ENCODE measurements at places on chromosomes 5 and 9. TPM values are rescaled to one million over a fixed set of nuclear protein-coding genes. Genes with fewer than 3 reads are reported as not detected.

RGMB gene
- 3.0 TPM for polyA plus RNA-seq

C5orf58 gene
- 0.64 TPM for polyA plus RNA-seq

UTP15 gene
- 3.5 TPM for polyA plus RNA-seq

IFNE gene
- not detected for polyA plus RNA-seq

- no peak for DNase-seq
Measured at GRCh38 chr5:58094031-58094430, 365.9 kb downstream of the PLK2 start.

DNA sequence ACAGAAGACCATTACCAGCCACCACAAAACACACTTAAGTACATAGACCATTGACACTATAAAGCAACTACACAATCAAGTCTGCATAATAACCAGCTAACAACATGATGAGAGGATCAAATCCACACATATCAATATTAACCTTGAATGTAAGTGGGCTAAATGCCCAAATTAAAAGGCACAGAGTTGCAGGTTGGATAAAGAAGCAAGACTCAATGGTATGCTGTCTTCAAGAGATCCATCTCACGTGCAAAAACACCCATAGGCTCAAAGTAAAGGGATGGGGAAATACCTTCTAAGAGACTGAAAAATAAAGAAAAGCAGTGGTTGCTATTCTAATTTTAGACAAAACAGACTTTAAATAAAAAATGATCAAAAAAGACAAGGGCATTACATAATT lies 113.6 kb upstream of the CD180 start:
- no peak for DNase-seq

GRCh38 chr5:124951661-124952060 lies 205.2 kb upstream of the ZNF608 start:
- DNase-seq: no peak

- DNase-seq: no peak
Measured at GRCh38 chr9:116646661-116647514, 40.2 kb upstream of the TRIM32 start.

GRCh38 chr5:32589942-32590869 lies 4.8 kb downstream of the SUB1 start:
- no peak for DNase-seq

All from liver (tissue), 10 donors.